ENCODE measurements at places on chromosomes 2 and 18.
A peak's percentile ranks its signal among the peaks of the same experiment; 100 is the strongest.

- no peak for DNase-seq
Measured at GRCh38 chr2:69186614-69187013, 173.6 kb downstream of the ANTXR1 start.

GRCh38 chr2:235506291-235506996 is 12.6 kb downstream of the AGAP1 start:
- peak; percentile 54 for DNase-seq

- DNase-seq: no peak
Measured at GRCh38 chr2:109562421-109562820, 51.3 kb downstream of the SEPTIN10 start.

GRCh38 chr18:60534538-60534937 is 162.0 kb upstream of the MC4R start:
- DNase-seq: no peak

GRCh38 chr2:216989340-216990129 is 129.7 kb upstream of the TNP1 start:
- DNase-seq: no peak

- no peak for DNase-seq
Measured at GRCh38 chr18:813172-814071, 1.4 kb upstream of the YES1 start.

GRCh38 chr2:65991381-65992197 is 443.3 kb upstream of the MEIS1 start:
- no peak for DNase-seq

GRCh38 chr2:225354281-225354774 is 45.2 kb upstream of the NYAP2 start:
- no peak for DNase-seq

DNA sequence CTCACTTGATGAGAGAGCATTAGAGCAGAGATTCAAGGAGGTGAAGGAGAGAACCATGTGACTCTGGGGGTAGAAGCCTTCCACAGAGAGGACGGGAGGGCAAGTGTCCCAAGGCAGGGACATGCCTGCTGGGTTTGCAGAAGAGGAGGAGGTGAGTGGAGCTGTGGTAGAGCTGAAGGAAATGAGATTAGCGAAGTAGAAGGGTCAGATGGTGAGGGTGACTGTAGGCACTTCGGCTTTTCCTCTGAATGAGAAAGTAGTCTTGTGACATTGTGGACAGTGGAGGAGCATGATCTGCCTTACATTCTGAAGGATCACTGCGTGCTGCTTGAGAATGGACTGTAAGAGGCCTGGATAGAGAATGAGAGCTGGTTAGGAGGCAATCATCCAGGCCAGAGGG is 126.0 kb downstream of the NXPH2 start:
- no peak for DNase-seq

GRCh38 chr2:128306081-128306930 is 12.4 kb downstream of the HS6ST1 start:
- peak; percentile 88 for DNase-seq

DNA sequence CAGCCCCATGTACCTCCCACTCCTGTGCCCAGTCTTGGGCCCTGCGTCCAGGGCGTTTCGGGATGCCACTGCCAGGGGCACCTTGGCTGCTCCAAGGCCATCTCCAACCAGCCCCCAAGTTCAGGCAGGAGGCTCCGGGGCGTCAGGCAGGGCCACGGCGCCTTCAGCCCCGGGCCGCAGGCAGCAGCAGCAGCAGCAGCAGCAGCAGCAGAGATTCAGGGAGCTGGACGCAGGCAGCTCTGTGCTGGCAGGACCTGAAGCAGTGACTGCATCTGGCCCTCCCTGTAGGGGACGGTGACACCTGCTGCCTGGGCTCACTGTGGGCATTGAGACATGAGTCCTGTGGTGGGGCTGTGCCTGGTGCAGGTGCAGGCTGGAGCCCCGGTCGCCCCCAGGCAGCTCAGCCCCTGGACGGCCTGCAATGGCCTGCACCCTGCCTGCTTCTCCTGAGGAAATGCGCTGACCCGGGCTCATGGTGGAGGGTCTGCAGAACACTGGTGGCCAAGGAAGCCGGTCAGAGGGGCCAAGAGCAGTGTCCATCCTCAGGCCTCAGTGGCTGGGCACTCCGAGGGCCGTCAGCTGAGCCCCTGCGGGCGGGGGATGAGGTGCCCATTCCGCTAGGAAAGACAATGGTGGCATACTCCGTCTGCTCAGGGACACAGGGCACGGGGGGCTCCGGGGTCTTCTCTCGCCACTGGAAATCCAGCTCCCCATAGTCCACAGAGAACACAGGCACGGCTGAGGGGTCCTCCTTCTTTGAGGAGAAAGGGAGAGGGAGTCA is 8.0 kb downstream of the PDCD1 start:
- no peak for DNase-seq

DNA sequence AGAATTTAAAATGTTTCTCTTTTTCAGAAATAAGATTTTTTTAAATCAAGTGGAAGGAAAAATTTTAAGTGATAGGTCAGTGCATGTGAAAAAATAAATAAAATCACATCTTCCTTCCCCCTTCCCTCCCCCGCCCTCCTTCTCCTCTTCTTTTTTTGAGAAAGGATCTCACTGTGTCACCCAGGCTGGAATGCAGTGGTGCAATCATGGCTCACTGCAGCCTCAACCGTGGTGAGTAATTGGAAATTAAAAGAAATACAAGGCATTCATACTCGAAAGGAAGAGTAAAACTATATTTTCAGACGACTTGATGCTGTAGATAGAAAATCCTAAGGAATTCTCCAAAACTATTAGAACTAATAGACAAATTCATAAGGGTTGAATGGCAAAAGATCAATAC is 16.9 kb upstream of the CRACDL start:
- no peak for DNase-seq

DNA sequence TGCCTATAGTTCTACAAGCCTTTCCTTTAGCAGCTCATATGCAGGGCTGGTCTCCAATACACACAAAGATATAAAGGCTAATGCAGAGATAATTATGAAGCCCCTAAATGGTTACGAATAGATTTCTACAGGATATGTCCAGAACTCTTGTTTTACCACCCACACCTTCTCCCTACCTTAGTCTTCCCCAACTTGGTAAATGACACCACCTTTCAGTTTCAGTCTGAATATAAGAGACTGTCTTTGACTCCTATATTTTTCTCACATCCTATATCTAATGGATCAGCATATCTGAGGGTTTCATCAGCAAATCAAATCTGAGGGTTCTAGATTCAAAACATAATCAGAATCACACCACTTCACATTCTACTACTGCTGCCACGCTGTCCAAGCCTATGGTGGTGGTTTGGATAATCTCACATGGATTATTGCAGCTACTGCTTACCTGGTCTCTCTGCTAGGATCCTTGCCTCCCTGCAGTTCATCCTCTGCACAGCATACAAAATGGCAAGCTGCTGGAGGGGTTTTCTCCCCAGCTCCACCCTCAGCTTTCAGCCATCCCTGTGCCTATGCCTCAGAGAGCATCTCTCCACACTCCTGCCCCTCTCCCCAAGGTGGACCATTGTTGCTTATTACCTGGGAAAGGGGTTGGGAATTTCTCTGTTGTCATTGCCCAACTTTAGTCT is 178.0 kb upstream of the SPOPL start:
- DNase-seq: no peak

GRCh38 chr2:33848486-33848885 is 249.4 kb upstream of the FAM98A start:
- no peak for DNase-seq

DNA sequence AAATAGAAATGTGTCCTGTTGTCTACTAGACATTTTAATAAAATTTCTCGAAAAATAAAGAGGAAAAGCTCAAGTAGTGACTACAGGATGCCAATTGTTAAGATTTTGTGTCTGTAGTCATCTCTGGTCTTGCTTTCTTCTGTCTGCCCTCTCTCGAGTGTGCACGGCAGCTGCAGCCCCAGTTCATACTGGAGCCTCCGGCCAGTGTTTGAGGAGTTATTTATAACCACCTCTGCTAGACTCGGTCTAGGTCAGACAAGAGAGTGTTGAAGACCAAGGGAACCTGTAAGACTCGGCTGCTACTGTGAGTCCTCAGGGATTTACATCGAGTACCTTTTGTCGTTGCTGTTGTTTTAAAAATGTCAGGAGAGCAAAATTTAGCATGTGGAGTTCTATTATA is 810.1 kb upstream of the POU3F3 start:
- DNase-seq: no peak

DNA sequence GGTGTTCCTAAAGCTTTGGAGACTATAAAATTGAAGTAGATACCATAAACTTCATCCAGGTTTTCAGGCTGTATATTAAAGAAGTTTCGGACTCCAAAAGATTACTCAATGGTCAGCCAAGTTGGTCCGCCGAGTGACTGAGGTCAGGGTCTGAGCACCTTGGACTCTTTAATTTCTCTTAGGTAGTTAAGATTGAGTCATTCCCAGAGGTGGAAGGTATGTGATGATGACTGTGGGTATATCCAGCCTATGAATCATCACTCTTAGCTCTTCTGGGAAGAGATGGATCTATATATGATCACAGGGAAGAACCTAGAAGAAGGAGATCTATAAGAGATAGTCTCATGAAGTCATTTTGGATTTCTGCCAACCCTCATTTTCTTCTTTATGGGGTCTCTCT is 3.3 kb downstream of the ITGA6 start:
- no peak for DNase-seq

GRCh38 chr2:199488772-199489400 is 31.1 kb upstream of the SATB2 start:
- DNase-seq: no peak

- no peak for DNase-seq
Measured at GRCh38 chr2:154338352-154338967, 360.0 kb upstream of the KCNJ3 start.

GRCh38 chr2:137206069-137206468 is 440.7 kb downstream of the THSD7B start:
- no peak for DNase-seq

DNA sequence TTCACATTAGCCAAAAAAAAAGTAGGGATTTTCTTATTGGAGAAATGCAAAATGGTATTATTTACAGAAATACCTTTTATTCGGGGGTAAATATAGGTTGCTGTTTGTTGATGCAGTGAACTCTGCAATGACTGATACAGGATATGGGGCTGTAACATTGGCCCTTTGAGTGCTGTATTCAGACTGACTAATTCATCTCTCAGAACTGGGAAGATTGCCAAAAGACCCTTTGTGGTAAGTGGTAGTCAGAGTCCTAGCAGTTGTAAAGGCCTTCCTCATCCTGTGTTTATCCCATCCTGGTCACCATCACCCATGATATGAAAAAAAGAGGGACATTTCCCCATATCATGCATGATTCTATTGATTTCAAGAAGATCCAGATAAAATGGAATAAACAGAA is 14.0 kb upstream of the DCC start:
- peak; percentile 34 for DNase-seq

- no peak for DNase-seq
Measured at GRCh38 chr2:147865560-147865959, 20.7 kb downstream of the ACVR2A start.

DNA sequence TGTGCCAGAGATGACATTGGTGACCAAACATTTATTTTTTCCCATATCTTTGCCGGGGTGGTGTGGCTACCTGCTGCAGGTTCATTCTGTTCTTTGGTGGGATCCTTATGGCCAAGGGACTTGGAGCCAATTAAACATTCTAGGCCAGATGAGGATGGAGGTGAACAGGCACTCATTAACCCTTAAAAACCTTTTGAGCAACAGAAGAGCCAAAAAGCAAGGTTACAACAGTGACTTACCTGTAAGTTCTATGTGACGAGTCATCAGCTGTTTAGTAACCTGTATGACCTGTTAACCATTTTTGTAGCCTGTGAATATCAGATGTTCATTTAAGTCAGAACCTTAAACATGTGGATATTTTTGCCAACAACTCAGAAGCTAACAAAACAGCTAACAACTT is 105.6 kb downstream of the XRCC5 start:
- no peak for DNase-seq

DNA sequence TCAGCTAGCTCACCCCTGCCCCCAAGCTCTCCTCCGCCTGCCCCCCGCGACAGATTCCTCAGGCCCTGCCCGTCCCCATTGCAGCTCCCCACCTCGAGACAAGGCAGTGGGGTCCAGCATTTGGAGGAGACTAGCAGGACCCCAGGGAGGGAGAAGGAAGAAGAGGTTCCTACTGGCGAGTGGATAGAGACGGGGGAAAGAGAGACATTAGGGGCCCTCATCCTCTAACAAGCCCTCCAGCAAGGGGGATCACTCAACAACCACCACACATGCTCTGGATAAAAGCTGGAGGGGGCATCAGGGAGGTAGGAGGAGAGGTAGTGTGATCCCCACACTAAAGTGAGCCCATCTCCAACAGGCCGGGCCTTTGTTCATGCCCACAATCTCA is 8.9 kb upstream of the TNS1 start:
- no peak for DNase-seq

GRCh38 chr2:170002096-170002495 is 174.8 kb downstream of the UBR3 start:
- no peak for DNase-seq

DNA sequence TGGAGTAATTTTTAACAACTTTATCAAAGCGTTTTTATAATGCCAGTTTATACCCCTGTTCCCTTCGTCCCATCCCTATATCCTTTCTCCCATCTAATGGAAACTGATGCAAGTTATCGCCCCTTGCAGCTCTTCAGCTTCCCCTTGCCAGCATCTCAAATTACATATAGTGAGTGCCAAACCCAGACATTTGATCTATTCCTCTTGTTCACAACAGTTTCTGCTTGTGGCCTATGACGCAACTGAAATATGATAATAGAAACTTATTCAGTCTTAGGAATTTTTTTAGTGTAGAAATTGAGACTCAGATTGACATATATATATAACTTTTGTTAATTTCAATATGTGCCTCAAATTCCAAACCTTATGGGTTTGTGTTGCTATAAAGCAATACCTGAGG is 562.2 kb upstream of the VWC2L start:
- no peak for DNase-seq

DNA sequence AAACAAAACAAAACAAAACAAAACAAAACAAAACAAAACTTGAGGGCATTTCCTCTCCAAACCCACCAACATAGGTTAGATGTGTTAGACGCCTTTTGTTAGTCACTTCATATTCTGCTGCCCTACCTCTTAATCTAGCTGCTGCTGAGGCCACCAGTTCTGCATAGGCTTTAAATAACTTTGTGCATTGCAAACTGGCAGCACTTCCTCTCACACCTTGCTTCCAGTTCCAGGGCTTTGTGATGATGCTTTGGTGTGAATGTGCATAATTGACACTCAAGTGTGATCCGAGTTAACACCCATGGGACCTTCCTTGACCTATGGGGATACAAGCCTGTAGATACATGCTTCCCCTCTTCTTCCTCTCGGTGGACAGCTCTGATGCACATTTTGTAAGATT is 2.3 kb upstream of the SERPINB11 start:
- DNase-seq: no peak

- no peak for DNase-seq
Measured at GRCh38 chr2:21361957-21362486, 238.3 kb downstream of the TDRD15 start.
